ENCODE measurements at places on chromosomes 13 and 19. TPM values are rescaled to one million over a fixed set of nuclear protein-coding genes. Genes with fewer than 3 reads are reported as not detected.

DNA sequence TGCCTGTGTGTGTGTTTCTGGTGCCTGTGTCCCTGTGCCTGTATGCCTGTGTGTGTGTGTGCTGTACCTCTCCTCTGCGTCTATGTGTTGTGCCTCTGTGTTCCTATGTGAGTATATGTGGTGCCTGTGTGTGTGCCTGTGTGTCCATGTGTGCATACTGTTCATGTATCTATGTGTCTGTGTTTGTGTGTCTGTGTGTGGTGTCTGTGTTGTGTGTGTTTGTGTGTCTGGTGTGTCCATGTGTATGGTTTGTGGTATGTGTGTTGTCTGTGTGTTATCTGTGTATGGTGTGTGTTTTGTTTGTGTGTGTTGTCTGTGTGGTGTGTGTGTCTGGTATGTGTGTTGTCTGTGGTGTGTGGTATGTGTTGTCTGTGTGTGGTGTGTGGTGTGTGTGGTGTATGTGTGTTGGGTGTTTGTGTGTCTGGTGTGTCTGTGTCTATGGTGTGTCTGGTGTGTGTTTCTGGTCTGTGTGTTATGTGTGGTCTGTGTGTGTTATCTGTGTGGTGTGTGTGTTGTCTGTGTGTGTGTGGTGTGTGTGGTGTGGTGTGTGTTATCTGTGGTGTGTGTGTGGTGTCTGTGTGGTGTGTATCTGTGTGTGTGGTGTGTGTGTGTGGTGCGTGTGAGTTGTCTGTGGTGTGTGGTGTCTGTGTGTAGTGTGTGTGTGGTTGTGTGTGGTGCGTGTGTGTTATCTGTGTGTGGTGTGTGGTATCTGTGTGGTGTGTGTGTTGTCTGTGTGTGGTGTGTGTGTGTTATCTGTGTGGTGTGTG lies 20.4 kb downstream of the HDGFL2 start:
- no peak for DNase-seq

DNA sequence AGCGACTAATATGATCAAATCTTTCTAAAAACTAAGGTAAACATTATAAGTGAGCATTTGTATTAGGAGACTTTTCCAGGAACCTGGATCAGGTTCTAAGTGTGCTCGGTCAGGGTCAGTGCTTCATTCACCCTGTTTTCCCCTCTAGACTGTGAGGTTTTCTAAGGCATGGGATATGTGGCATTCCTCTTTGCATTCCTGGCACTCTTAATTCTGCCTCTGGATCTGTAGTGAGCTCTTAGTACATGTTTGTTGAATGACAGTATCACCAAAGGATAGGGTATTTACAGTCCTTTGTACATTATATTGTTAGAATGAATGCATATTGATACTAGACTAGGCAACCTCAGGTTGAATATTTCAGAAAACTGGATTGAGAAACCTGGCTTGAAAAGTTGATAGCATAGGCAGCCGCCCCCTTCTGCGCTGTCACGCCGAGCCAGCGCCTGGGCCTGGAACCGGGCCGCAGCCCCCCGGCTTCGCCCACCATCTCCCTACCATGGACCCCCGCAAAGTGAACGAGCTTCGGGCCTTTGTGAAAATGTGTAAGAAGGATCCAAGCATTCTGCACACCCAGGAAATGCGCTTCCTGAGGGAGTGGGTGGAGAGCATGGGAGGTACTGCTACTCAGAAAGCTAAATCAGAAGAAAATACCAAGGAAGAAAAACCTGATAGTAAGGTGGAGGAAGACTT lies 156.5 kb downstream of the KCNRG start:
- DNase-seq = no peak

The COL5A3 gene
- total RNA-seq = 44.0 TPM

DNA sequence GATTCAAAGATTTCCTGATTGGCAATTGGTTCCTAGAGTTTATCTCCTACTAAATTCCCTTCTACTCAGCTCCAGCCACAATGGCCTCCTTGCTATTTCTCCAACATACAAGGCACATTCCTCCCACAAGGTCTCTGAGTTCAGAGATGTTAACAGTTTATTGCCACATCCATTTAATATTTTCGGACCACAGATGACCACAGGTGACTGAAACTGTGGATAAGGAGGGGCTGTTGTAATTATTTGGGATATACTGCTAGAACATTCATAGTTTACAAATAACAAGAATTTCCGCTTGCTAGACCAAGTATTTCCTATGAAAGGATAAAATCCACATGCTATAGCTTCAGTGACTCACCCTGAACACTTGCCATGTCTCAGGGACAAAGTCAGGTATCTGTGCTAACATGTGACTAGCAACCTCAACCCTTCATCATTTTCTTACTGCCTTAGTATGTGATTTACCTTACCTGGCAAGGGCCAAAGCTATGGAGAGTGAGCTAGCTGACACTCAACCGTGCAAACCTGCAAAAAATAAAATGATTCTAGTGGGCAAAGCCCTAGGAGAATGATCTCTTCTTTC lies 117.7 kb downstream of the TBC1D4 start:
- no peak for DNase-seq

- no peak for DNase-seq
These were observed 6.7 kb downstream of the BCL3 start for GRCh38 chr19:44755219-44755618.

All from dorsolateral prefrontal cortex (tissue), 122 donors.